Renal cortical epithelial cell (primary cell): ENCODE measurements at places on chromosomes 3 and 15. TPM values are rescaled to one million over a fixed set of nuclear protein-coding genes. Genes with fewer than 3 reads are reported as not detected.

ROBO2 gene
- total RNA-seq: 1.1 and 1.2 TPM in 2 replicates

SI gene
- total RNA-seq: not detected in 2 replicates

ITIH4 gene
- total RNA-seq: 1.9 TPM in 1 of 2 replicates, not detected in the other

GRCh38 chr15:69402816-69403215, 11.3 kb upstream of the KIF23 start:
- DNase-seq: no peak

DNA sequence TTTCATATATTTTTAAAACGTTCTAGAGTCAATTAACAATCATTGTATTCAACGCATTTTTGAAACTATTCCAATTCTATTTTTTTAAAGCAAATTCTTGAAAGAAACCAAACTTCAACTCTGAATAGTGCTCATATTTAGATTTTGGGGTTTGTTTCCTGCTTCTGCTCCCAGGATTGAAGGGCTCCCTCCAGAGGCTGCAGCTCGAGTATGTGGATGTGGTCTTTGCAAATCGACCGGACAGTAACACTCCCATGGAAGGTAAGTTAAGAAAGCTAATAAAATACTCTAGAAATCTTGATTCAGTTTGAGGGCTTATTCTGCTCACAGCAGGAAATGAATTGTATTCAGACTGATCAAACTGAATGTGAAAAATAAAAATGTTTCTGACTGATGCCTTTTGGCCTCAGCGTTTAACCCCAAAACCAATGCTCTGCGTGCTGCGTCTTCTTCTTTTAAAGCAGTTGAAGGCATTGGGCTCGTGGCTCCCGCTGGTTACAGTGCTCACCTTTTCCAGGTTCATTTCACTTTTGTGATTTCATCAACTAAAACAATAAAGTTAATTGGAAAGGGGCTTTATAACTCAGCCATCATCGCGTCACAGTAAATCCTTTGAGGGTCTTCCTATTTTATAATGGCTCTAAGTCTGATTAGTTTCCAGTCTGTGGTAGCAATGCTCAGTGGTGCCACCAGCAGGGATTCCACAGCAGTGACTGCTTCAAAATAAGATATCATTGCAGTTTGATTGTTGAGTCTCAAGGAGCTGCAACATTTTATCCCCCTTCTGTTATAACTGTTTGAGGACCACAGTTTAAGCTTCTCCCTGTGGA, 80.1 kb downstream of the SSR3 start:
- peak; percentile 19 for DNase-seq
